Panc1 (cell line): ENCODE measurements at places on chromosomes 6 and 20.

- peaks cover 5% of the 10 kb centered on the region; the same call in 1 of the 2 replicates for H3K27me3 ChIP-seq
- H3K27ac ChIP-seq: no peak overlapping the region
- no peaks in the 10 kb centered on the region for H3K36me3 ChIP-seq
- H3K4me1 ChIP-seq: peaks cover 3% of the 10 kb centered on the region; the same call in 1 of the 2 replicates
- DNase-seq: no peak
These were observed 6.7 kb upstream of the PDSS2 start for GRCh38 chr6:107466062-107466461.

DNA sequence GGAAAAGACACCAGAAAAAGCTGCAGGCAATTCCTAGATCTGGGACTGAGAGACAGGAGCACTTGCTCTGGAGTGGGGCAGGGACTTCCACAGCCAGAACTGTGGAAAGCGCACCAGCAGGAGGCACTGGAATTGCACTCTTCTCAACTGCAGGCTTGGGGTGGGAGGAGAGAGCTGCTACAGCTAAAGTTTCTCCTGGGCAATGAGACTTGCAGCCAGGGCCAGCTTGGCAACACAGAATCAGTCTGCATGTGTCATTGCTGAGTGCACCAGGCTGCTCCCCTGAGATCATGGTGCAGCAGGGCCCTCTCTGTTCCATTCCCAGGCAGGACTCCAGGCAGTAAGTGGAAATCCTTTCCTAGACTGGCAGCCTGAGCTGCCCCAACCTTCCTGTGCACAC is 145.8 kb downstream of the INSM1 start:
- no peak for DNase-seq
- H3K4me1 ChIP-seq: no peaks in the 10 kb centered on the region
- no peaks in the 10 kb centered on the region for H3K36me3 ChIP-seq
- H3K27me3 ChIP-seq: no peaks in the 10 kb centered on the region
- no peak overlapping the region for H3K27ac ChIP-seq

GRCh38 chr6:44268095-44268628 is 2.1 kb upstream of the TMEM151B start:
- H3K36me3 ChIP-seq: no peaks in the 10 kb centered on the region; the same call in 1 of the 2 replicates
- H3K4me3 ChIP-seq: no peak overlapping the region
- H3K27ac ChIP-seq: no peak overlapping the region
- peaks cover 16% of the 10 kb centered on the region for H3K27me3 ChIP-seq
- DNase-seq: no peak
- peaks cover 10% of the 10 kb centered on the region for H3K4me1 ChIP-seq

- DNase-seq: peak; percentile 27
- H3K4me1 ChIP-seq: no peaks in the 10 kb centered on the region
- peaks cover 9% of the 10 kb centered on the region for H3K27me3 ChIP-seq
- peak overlapping the region; percentile 84 for H3K4me3 ChIP-seq
These were observed 74.4 kb upstream of the CHD6 start for GRCh38 chr20:41692479-41693135.

GRCh38 chr6:31785475-31785874 is 8.3 kb upstream of the VWA7 start:
- H3K27me3 ChIP-seq: no peaks in the 10 kb centered on the region
- H3K4me1 ChIP-seq: no peaks in the 10 kb centered on the region
- DNase-seq: no peak
- no peak overlapping the region for H3K27ac ChIP-seq

- H3K4me1 ChIP-seq: no peaks in the 10 kb centered on the region
- no peaks in the 10 kb centered on the region for H3K27me3 ChIP-seq
- no peak for DNase-seq
- H3K27ac ChIP-seq: no peak overlapping the region
- no peaks in the 10 kb centered on the region for H3K36me3 ChIP-seq
These were observed 87.8 kb downstream of the CARMIL1 start for GRCh38 chr6:25366903-25367545.

DNA sequence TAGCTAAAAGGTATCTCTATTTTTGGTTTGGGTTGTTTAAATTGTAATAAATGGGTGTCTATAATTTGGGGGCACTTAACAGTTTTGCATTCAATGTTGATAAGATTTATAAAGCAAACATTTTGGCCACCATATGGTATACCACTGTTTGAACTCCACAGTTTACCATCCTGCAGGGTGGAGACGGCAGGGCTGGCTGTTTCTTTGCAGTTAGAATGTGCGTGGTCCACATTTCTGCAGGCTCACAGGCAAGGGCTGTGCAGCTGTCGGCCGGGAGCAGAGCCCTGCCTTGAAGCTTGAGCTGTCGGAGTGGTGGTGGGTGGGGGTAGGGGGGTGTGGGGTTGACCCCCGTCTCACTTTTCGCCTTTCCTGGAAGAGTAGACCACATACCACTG is 135.9 kb downstream of the CDH4 start:
- no peak for DNase-seq
- no peak overlapping the region for H3K4me3 ChIP-seq
- no peaks in the 10 kb centered on the region for H3K4me1 ChIP-seq
- H3K27me3 ChIP-seq: peaks cover 3% of the 10 kb centered on the region; the same call in 1 of the 2 replicates
- H3K36me3 ChIP-seq: no peaks in the 10 kb centered on the region
- H3K27ac ChIP-seq: no peak overlapping the region

GRCh38 chr6:110101885-110102284 is 77.6 kb downstream of the WASF1 start:
- H3K4me1 ChIP-seq: no peaks in the 10 kb centered on the region
- DNase-seq: no peak
- no peak overlapping the region for H3K4me3 ChIP-seq
- H3K27ac ChIP-seq: no peak overlapping the region
- H3K27me3 ChIP-seq: no peaks in the 10 kb centered on the region

DNA sequence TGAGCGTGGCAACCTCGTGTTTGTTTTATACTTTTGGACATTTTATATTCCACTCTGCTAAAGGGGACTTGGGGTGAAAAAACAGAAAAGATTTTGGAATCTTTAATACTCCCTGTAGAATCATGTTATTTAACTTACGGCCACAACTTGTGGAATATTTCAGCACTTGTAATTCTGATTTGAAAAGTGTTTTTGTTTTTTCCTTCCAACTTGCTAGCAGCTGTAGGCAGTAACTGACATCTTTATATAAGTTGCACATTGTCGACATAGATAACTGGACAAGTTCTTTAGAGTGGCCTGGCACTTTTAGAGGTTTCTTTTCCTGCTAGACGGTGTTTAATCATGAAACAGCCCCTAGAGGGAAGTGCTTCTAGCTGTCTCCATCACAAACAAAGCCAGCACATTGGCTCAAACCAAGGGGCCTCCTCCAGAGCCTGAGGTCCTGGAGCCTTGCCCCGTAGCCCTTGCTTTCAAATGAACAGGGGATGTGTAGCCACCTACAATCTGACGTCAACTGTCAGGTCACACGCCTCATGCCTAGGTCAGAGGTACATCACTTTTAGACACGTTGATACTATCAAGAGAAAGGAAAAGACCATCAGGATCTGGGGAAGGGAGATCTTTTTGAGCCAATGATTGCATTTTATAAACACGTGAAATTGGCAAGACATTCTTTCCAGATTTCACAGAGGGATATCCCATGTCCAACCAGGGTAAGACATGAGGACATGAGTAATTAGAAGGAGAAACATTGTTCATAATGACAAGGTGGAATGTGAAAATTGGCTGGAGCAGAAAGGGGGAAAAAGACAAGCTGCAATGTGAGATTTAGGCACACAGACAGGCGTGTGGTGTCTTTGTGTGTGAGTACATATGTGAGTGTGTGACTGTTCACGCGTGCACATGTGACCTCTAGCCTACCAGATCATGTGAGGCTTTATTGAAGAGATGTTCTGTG is 92.1 kb downstream of the TXNDC5 start:
- no peak overlapping the region for H3K4me3 ChIP-seq
- no peak for DNase-seq
- no peaks in the 10 kb centered on the region for H3K27me3 ChIP-seq
- no peaks in the 10 kb centered on the region for H3K4me1 ChIP-seq

- H3K27ac ChIP-seq: no peak overlapping the region
- no peaks in the 10 kb centered on the region for H3K36me3 ChIP-seq
- no peaks in the 10 kb centered on the region for H3K4me1 ChIP-seq
- no peaks in the 10 kb centered on the region for H3K27me3 ChIP-seq
- no peak for DNase-seq
These were observed 290.5 kb upstream of the PLCB4 start for GRCh38 chr20:8778387-8778786.

GRCh38 chr6:30735668-30736314 is 6.7 kb downstream of the FLOT1 start:
- no peaks in the 10 kb centered on the region for H3K27me3 ChIP-seq
- peaks cover 17% of the 10 kb centered on the region for H3K36me3 ChIP-seq
- H3K4me3 ChIP-seq: no peak overlapping the region
- H3K27ac ChIP-seq: no peak overlapping the region
- DNase-seq: no peak

DNA sequence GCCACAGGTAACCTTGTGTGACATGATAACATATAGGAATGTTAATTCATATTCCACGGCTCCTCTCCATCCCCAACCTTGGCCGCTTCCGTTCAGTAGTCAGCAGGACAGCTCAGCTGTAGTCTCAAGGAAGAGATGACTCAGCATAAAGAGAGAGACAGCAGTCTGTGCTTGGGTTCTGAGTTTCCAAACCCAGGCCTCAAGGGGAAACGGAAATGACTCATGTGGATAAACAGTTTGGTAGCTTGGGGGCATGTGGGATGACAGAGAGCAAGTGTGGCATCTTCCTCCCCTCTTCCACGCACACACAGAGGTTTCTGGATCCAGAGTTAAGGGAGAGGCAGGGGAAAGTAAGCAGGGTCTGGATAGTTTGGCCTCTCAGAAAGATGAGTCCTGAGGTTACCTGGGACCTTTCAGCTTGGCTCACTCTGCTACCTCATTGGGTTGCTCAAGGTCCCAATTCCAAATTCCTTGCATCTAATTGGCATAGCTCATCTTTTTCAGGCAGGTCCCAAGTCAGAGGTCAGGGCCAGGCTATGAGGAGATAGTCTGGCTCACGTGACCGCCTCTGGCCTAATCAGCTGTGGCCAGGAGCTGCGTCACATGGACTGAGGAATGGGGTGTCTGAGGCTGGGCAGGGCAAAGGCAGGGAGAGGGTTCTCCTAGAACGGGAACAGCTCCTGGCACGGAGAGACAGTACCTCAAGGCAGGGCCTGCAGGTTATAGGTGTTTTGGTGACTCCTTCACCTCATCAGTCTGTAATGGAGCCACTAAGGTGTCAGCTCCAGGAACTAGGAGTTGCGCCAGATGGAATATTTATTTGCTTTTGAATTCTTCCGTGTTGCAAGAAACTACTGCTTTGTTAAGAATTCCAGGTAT is 36.5 kb upstream of the MLN start:
- no peak overlapping the region for H3K4me3 ChIP-seq
- no peaks in the 10 kb centered on the region for H3K36me3 ChIP-seq
- H3K27ac ChIP-seq: peak overlapping the region; percentile 88
- H3K4me1 ChIP-seq: peaks cover 57% of the 10 kb centered on the region
- DNase-seq: peak; percentile 93
- no peaks in the 10 kb centered on the region for H3K27me3 ChIP-seq

- no peak overlapping the region for H3K27ac ChIP-seq
- no peaks in the 10 kb centered on the region for H3K4me1 ChIP-seq
- H3K36me3 ChIP-seq: no peaks in the 10 kb centered on the region
- no peaks in the 10 kb centered on the region for H3K27me3 ChIP-seq
These were observed 411.0 kb downstream of the SYNE1 start for GRCh38 chr6:152226119-152226518.

GRCh38 chr6:97053643-97054411 is 129.3 kb downstream of the KLHL32 start:
- H3K4me3 ChIP-seq: no peak overlapping the region
- H3K4me1 ChIP-seq: no peaks in the 10 kb centered on the region; the same call in 1 of the 2 replicates
- peaks cover 2% of the 10 kb centered on the region for H3K27me3 ChIP-seq
- no peak overlapping the region for H3K27ac ChIP-seq

DNA sequence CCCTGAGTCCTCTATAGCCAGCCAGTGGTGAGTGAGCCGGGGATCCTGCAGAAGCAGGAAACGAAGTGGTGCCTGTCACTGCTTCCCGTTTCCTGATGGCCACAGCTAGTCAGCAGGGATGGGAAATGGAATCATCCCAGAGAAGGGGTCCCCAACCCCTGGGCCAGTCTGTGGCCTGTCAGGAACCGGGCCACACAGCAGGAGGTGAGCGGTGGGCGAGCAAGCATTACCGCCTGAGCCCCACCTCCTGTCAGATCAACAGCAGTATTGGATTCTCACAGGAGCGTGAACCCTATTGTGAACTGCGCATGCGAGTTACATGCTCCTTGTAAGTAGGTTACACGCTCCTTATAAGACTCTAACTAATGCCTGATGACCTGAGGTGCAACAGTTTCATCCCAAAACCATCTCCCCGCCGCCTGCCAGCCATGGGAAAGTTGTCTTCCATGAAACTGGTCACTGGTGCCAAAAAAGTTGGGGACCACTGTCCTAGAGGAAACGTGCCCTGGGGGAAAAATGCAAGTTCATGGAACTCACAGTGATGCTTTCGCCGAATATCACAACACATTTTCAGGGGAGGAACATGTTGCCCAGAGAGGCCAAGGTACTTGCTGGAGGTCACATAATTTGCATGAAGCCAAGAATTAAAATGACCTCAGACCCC is 113.8 kb downstream of the JPH2 start:
- DNase-seq: no peak
- no peaks in the 10 kb centered on the region for H3K36me3 ChIP-seq
- H3K27ac ChIP-seq: no peak overlapping the region
- no peaks in the 10 kb centered on the region for H3K27me3 ChIP-seq
- no peak overlapping the region for H3K4me3 ChIP-seq

DNA sequence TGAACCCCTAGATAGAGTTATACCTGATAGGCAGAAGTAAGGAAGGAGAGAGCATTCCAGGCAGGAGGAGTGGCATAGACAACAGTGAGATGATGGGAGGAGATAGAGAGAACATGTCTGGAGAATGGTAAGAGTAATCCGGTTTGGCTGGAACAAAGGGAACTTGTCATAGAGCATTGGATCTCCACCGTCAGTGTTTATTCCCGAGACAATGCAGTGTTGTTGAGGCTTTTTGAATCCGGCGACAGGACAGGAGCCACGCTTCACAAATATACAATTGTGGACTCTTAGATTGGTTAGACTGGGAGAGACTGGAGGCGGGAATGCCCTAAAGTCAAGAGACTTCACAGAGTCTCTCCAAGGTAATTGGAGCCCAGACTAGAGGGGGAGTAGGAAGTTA is 119.8 kb downstream of the ANKS1A start:
- no peaks in the 10 kb centered on the region for H3K27me3 ChIP-seq
- no peak overlapping the region for H3K4me3 ChIP-seq
- H3K4me1 ChIP-seq: no peaks in the 10 kb centered on the region
- H3K27ac ChIP-seq: no peak overlapping the region
- no peaks in the 10 kb centered on the region for H3K36me3 ChIP-seq
- no peak for DNase-seq

DNA sequence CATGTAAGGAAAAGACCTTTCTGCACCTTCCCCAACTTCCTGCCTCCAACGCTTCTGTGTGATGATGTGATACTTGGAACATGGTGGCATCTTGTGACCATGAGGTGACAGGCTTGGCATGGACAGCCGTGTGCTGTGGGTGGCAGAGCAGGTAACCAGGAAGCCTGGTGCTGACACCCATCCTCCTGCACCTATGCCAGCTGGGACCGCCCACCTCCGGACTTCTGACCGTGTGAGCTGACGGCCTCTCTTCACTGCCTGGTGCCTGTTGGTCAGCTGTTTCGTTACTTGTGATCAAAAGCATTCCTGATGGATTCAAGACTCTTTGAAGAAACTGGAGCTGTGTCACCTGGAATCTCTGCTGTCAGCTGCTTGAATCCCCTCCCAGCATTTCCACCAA is 70.3 kb downstream of the TMEM242 start:
- no peak overlapping the region for H3K27ac ChIP-seq
- no peaks in the 10 kb centered on the region for H3K4me1 ChIP-seq
- peaks cover 7% of the 10 kb centered on the region for H3K27me3 ChIP-seq
- H3K4me3 ChIP-seq: no peak overlapping the region

GRCh38 chr6:27838945-27839625 is 73.1 kb downstream of the OR2B2 start:
- peak overlapping the region; percentile 86 for H3K4me3 ChIP-seq
- H3K27ac ChIP-seq: peak overlapping the region; percentile 92
- peaks cover 5% of the 10 kb centered on the region for H3K36me3 ChIP-seq
